ENCODE measurements at places on chromosomes 12 and 14.

DNA sequence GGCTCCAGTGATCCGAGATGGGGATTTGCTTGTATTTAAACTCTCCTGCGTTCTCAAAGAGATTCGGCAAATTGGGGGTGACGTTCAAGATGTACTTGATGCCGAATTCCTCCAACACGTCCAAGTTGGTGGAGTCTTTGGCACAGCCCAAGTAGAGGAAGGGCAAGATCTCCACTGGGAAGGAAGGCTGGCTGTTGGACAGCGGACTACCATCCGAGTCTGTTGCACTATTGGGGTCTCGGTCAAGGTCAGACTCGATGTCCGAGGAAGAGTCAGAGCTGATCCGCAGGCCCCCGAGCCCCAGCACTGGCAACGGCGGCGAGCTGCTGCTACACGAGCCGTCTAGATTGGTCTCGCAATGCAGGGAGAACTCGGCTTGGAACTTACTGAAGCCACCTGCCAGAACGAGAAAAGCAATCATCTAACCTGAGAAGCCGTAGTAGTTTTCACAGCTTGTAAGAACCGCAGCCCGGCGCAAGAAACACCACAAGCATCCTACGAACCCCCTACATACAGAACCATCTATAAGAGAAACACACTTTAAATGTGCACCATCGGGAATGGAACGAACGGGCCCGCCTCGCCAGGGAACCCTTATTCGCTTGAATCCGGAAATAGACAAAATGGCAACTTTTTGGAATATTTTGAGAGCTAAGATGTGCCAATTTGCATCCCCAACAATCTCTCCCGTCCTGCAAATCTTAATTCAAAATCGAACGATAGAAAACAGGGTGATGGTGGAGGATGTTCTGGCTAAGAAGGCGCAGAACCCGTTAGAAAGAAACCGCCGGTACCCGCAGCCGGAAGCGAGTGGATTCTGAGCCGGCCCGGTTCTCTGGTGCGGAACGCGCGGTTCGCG lies 1.4 kb downstream of the DUSP6 start:
- peak; percentile 69 for DNase-seq

GRCh38 chr12:50918584-50919316 lies 33.6 kb upstream of the HIGD1C start:
- no peak for DNase-seq

DNA sequence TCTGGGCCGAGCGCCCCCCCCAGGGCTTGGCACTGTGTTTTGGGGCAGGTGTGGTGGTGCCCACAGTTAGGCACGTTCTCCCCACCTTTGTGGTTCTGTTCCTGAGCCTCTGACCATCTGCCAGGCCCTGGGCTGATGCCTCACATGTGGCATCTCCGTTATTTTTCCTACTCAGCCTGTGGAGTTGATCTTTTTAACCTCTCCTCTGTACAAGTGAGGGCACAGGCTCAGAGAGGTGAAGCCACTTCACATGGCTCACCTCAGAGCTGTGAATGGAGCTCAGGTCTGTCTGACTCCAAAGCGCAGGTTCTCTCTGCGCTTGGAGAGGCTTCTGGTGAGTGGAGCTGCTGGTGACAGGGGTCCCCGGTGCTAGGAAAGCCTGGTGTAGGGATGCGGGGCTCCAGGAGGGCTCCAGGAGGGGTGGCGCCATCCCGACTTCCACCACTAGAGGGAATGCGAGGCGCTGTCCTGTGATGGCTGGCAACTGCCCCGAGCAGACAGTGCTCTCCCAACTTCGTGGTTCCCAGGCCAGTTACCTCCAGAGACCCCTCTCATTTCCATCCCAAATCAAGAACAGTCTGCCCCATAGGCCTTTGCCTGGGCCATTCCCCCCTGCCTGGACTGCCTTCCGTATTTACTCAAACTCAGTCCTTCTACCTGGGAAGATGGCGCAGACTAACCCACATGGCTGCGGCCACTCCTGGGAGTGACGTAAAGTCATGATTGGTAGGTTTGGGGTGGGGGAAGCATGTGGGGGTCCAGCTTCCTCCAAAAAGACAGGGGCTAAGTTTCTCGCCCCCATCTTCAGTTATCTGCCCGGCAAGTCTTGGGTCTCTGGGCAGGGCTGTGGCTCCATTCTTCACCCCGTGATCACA lies 9.9 kb downstream of the BCL7A start:
- DNase-seq: no peak

DNA sequence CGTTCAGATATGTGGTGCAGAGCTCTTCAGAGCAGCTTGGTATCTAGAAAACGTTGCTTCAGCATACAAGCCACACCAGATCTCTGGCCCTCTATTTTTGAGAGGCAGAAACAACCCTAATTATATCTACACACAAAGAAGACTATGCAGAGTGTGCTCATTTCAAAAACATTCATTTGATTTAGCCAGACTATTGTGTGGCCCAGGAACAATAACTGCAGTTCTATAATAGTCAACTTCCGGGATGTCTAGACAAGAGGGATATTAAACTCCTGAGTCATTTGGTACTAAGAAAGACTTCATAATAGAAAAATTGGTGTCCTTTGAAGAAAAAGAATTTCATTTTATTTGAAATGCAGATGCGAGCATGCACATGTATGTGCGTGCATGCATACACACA lies 153.8 kb downstream of the PELI2 start:
- no peak for DNase-seq

DNA sequence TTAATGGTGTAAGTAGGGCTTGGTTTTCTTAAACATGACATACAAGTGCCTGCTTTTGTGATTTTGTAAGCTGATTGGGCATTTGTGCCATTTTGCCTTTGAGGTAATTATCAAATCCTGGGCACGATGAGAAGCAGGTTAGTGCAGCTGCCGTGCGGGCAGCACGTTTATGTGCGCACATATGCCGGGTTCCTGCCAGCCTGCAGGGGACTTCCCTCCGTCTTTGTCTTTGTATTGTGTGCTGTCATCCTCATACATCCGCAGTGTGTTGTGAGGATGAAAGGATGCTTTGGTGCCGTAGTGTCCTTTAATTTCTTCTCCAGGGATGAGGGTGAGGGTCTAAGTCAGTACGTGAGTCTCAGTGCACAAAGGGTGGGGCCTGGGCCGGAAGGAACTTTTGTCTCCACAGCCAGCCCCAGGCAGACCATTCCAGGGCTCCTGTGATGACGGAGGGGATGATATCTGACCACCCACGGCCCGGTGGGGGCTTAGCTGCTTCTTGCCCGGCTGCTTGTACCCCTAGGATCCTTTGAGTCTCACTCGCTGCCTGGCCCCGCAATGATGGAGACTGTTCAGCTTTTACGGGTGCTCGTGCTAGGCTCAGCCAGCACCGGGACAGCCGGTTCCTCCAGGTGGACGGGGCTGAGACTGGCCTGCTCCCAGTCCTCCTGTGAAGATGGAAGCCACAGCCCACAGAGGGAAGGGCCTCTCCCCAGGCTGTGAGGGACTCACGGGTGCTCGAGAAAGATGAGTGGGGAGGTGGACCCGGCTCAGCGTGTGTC lies 54.6 kb downstream of the ADGRD1 start:
- DNase-seq: no peak

DNA sequence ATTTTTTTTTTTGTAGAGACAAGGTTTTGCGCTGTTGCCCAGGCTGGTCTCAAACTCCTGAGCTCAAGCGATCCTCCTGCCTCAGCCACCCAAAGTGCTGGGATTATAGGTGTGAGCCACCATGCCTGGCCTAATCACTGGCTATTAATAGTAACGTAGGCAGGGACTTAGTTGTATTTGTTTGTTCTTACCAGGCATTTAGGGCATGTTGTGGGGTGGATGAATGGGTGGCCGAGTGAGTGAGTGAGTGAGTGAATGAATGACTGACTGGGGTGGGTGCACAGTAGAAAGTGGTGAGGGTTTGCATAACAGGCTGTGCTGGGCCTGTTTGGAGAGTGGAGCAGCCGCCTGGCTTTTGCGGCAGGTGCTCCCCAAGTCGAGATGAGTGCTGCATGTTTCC lies 87.0 kb downstream of the FOXN4 start:
- DNase-seq: no peak

DNA sequence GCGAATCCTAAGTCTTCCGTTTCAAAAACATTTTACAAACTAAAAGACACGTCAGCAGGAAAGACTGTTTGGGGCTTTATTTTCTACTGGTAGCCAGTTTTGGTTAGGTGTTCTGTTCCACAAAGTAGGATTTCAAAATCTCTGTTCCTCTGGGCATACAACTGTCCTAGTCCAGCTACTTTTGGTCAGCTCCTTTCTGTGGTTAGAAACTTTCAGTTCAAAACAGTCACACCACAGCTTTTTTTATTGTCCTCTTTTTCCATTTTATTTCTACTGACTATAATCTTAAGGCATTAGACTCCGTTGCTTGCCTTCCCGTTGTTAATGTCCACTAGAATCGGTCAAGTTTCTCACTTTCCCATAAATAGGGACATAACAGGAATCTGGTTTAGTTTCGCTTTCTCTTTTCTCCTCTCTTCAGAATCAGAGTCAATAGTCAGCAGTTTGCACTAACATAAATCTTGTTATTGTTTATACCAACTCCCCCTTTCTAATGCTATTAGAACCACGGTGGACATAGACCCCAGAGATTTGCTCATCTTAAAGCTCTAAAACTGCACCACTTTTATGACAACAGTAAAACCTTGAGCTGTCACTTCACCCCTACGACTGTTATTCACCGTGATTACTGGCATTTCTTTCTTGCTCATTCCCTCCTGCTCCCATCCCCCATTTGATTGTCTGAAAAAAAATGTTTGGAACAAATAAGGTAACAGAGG lies 41.5 kb upstream of the NPAS3 start:
- no peak for DNase-seq

DNA sequence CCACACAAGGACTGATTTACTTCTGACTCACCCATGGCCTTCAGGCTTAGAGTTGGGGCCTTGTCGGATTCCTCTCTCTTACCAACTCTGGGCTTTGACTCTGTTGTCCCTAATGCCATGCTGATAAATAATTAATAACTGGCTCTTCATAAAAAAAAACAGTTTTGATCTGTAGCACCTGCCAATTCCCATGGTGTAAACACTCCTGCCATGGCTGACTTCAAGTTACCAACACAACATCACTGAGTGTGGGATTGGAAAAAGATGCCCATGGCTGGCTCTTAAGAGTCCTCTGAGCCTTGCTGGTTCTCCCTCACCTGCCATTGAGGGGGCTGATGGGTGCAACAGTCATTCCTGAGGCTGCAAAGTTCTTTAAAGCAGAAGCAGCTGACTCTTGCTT lies 104.8 kb downstream of the KIF26A start:
- no peak for DNase-seq

GRCh38 chr12:67807814-67808213 lies 159.3 kb downstream of the DYRK2 start:
- no peak for DNase-seq

DNA sequence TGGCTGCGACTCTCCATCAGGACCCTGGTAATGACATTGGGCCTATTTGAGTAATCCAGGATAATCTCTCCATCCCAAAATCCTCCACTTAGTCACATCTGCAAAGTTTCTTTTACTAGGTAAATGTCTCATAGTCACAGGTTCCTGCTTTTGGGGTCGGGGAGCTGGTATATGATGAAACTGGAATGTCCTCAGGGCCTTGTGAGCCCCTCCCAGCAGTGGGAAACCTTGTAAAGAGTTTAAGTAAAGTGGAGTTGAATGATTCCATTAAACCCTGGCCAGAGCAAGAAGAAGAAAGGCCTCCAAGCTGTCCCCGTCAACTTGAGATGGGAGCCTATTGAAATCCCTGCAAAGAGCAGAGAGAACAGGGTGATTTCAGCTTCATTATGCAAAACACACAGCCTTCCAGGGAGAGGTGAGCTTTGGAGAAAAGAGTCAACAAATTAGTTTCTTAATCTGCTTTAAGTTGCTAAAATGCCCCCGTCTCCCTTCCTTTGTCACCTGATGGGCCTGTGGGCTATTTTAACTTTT lies 12.6 kb downstream of the WSCD2 start:
- no peak for DNase-seq

DNA sequence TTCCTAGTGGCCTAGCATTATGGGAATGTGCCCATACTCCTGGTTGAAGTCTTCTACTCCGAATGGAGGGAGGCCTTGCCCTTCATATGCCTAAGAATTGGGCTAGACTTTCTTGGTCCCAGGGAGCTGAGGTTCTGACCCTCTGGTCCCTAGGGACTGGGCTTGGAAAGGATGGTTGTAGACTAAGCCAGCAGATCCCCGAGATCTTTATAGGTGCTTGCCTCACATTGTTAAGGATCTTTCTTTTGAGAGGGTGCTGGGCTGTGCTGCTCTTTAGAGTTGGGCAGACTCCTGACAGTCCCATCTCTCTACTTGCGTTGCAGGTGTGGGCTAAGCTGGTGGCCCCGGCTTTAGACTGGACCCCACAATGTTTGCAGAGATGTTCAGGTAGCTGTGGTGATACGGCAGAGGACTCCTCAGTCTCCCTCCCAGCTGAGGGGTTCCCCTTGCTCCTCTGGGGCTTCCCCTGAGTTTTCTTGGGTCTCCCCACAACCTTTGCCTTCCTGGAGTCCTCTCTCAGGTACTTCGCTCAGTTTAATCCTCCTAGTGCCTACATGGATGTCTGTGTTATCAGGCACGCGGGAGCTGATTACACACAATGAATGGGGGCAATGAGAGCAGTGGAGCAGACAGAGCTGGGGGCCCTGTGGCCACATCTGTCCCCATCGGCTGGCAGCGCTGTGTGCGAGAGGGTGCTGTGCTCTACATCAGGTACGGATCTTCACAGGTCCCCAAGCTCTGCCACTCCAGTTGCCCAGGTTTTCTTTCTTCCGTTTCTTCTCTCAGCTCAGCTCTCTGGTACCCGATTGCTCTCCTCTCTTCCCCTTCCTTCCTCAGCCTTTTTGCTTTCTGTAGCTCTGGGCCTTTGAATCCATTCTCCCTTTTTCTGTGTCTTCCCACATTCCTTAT lies 1.3 kb downstream of the MBD6 start:
- no peak for DNase-seq

DNA sequence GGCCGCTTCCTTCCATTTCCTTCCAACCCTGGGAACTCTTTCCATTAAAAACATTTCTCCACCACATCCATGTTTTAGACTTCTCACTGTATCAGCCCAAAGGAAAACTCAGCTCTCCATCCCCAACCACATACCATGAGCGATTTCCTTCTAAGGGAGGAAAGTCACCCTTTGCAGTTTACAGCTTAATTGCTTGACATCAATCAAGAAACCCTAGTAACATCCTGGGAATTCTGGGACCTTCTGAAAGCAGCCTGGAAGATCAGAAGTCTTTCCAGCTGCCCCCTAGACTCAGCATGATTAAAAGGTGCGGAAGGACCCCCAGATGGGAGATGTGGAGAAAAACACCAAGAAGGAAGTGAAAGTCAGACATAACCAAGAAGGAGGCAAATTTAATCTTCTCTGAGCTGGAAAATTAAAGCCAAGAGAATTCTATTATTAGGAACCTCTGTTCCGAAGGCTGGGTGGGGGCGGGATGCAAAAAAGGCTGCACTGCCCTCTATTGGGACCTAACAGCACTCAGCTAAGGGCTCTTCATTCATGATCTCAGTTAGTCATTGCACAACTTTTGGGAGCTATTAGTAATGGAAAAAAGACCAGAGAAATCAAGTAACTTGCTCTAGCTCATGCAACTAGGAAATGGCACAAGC lies 73.3 kb upstream of the PLXNC1 start:
- peak; percentile 90 for DNase-seq

All from sigmoid colon (tissue), 7 donors.